Diencephalon (tissue), 1 donor: ENCODE measurements at places on chromosomes 4 and X. TPM values are rescaled to one million over a fixed set of nuclear protein-coding genes. Genes with fewer than 3 reads are reported as not detected.

VEGFC gene
- 3.5 TPM for total RNA-seq

IQSEC2 gene
- total RNA-seq, result 11.1 TPM

NKX6-1 gene
- total RNA-seq, result 1.4 TPM

NCAPG gene
- 12.2 TPM for total RNA-seq

USP26 gene
- total RNA-seq, result not detected

HELT gene
- 1.6 TPM for total RNA-seq

RNF175 gene
- total RNA-seq, result 45.7 TPM

SPACA5B gene
- not detected for total RNA-seq

SSX4 gene
- total RNA-seq, result not detected

FGFR3 gene
- total RNA-seq, result 38.8 TPM

GPRASP2 gene
- 125 TPM for total RNA-seq

RADX gene
- total RNA-seq, result 32.5 TPM

MTMR1 gene
- 33.7 TPM for total RNA-seq

MAGED4B gene
- total RNA-seq, result 112 TPM

ZXDA gene
- 21.2 TPM for total RNA-seq

HTN3 gene
- not detected for total RNA-seq

PCDH11X gene
- total RNA-seq, result 69.4 TPM

PPARGC1A gene
- total RNA-seq, result 22.1 TPM

TXK gene
- 1.2 TPM for total RNA-seq

CACNA1F gene
- not detected for total RNA-seq

CFAP99 gene
- total RNA-seq, result 0.69 TPM

MAGIX gene
- total RNA-seq, result 2.8 TPM

NHS gene
- total RNA-seq, result 14.8 TPM

SLC26A1 gene
- total RNA-seq, result 1.8 TPM

USP17L29 gene
- total RNA-seq, result not detected

HAUS3 gene
- 33.7 TPM for total RNA-seq

MID1IP1 gene
- 32.8 TPM for total RNA-seq

SYTL4 gene
- total RNA-seq, result 2.3 TPM

FAM9C gene
- total RNA-seq, result under 0.01 TPM

HOPX gene
- total RNA-seq, result 65.7 TPM
